ENCODE measurements at places on chromosomes 1 and 21. TPM values are rescaled to one million over a fixed set of nuclear protein-coding genes. Genes with fewer than 3 reads are reported as not detected.

DNA sequence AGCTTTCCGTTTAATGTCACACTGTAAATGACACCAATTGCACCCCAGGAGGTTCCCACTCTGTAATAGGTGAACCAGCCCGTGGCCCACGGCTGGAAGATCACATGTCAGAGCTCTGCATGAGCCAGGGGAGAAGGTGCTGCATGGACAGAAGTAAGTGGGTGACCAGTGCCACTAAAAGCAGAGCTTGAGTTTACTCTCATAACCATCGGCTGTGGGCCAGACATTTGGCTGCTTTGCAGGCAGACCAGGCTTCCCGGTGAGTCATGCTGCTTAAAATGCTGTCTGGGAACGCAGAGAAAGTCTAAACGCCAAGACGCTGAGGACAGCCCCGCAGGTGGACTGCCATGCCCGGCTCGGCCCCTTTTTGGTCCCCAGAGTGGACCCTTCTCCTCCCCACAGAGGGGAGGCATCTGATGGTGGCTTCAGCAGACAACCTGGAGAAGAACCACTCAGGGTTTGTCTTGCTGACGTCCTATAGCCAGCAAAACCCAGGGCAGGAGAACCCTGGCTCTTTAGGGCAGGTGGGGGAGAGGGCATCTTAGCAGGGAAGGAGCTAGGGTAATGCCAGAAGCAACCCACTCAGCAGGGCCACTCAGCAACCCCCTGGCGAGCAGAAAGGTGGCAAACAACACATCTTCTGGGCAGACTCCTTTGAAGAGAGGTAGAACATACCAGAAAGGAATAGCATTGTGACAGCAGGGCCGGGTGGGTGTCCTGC is 7.3 kb downstream of the KIAA2013 start:
- DNase-seq = no peak

- peak; percentile 40 for DNase-seq
Observed at GRCh38 chr1:111735858-111736544, 3.2 kb downstream of the INKA2 start.

- no peak for DNase-seq
Observed at GRCh38 chr21:30628109-30628508, 6.9 kb upstream of the KRTAP20-2 start.

GRCh38 chr1:180926164-180926981 is 13.7 kb downstream of the KIAA1614 start:
- DNase-seq = no peak

SELE gene
- not detected for total RNA-seq

NR5A2 gene
- 22.3 TPM for total RNA-seq

GJA5 gene
- total RNA-seq = 3.0 TPM

TNFRSF4 gene
- total RNA-seq = not detected

AJAP1 gene
- 1.5 TPM for total RNA-seq

NHLH2 gene
- total RNA-seq = 1.8 TPM
